H9 (cell line): ENCODE measurements at places on chromosomes 5 and 9.

DNA sequence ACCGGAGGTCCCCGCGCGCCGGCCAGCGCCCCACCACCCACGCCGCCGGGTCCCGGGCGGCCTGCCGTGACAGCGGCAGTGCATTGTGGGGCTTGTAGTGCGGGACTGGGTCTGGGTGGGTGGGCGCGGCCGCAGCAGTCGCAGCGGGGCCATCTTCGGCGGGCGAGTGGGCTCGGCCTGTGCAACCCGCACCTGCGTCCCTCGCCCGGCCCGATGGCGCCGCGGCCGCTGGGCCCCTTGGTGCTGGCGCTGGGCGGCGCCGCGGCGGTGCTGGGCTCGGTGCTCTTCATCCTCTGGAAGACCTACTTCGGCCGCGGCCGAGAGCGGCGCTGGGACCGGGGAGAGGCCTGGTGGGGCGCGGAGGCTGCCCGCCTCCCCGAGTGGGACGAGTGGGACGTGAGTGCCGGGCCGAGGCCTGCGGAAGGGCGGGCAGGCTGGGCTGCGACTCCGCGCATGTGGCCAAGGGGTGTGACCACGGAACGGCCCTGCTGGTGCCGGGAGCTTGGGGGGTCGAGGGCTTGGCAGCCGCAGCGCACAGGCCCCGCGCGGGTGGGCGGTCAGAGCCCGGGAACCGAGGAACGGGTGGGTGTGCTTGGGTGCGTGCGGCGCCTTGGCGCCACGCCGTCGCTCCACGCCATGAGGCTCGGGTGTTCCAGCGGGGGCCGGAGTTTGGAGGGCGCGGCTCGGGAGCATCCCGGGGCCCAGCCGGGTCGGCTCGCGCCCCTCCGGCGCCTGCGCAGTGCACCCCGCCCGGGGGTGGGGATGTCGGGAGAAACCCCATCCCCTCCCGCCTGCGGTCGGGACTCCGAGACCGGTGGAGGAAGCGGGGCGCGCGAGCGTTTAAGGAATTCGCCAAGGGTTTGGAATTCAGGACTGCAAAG, at the start of gene ARL10:
ARL10 (plus strand) TSS at position 137 of the 881 bp plus-strand sequence; CDS start at position 214, 77 bp downstream.
- peak; percentile 43 for DNase-seq
- peaks cover 12% of the 10 kb centered on the region for H3K36me3 ChIP-seq
- peaks cover 11% of the 10 kb centered on the region; the same call in 1 of the 2 replicates for H3K27me3 ChIP-seq
- H3K27ac ChIP-seq = no peak within 1 kb of the TSS
- peak within 1 kb of the TSS; percentile 82 for H3K4me3 ChIP-seq

DNA sequence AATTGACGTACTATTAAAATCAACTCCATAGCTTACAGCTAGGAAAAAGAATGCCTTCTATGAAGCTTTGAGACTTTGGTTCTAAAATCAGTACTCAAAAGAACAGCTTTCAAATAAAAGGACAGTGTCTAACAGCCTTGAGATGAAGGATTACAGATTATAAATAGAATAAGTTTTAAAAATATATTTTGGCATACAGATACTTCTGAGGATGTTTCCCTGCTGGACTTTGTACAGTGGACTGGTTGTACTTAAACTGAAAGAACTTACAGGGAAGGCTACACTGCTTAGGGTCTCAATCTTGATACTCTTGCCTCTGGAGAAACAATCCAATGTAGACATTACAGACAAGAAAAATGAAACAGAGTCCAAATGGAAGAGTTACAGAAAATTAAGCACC, 452.7 kb downstream of the CETN3 start:
- no peak for DNase-seq
- no peaks in the 10 kb centered on the region for H3K4me1 ChIP-seq
- H3K36me3 ChIP-seq = no peaks in the 10 kb centered on the region
- H3K27ac ChIP-seq = no peak overlapping the region
- H3K27me3 ChIP-seq = no peaks in the 10 kb centered on the region
- no peak overlapping the region for H3K4me3 ChIP-seq

- peaks cover 18% of the 10 kb centered on the region for H3K4me1 ChIP-seq
- no peaks in the 10 kb centered on the region; the same call in 1 of the 2 replicates for H3K27me3 ChIP-seq
- H3K36me3 ChIP-seq = no peaks in the 10 kb centered on the region
- no peak for DNase-seq
- no peak overlapping the region for H3K27ac ChIP-seq
Measured at GRCh38 chr5:56673171-56673570, 142.2 kb upstream of the MAP3K1 start.

GRCh38 chr9:130682421-130683121, 11.0 kb upstream of the EXOSC2 start:
- no peak overlapping the region for H3K27ac ChIP-seq
- H3K4me3 ChIP-seq = peak overlapping the region; percentile 60
- no peaks in the 10 kb centered on the region for H3K36me3 ChIP-seq
- peaks cover 10% of the 10 kb centered on the region for H3K27me3 ChIP-seq
- no peaks in the 10 kb centered on the region for H3K4me1 ChIP-seq

DNA sequence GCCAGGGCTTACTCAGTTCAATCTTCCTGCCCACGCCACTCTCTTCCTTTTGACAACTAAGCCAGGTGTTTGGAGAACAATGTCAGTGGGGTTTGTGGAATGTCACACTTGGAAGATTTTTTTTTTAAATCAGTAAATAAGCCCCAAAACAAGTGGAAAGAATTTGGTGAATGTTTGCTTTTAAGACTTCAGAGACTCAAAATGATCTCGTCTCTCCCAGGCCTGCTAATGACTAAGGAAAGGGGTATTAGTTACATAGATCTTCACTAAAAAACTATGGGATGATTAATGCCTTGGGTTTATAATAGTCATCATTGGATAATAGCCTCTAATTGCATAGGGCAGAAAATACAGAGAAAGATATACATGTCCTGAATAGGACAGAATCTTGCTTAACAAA, 166.4 kb downstream of the DMRT2 start:
- no peak overlapping the region for H3K4me3 ChIP-seq
- H3K27me3 ChIP-seq = no peaks in the 10 kb centered on the region
- DNase-seq = no peak
- no peaks in the 10 kb centered on the region for H3K4me1 ChIP-seq
- H3K27ac ChIP-seq = no peak overlapping the region

- 0 out of 2 replicates have a peak, but pooled peaks cover 1% of the 10 kb centered on the region for H3K27me3 ChIP-seq
- no peaks in the 10 kb centered on the region for H3K36me3 ChIP-seq
- H3K4me3 ChIP-seq = no peak overlapping the region
- no peaks in the 10 kb centered on the region for H3K4me1 ChIP-seq
- no peak for DNase-seq
- H3K27ac ChIP-seq = no peak overlapping the region
Measured at GRCh38 chr9:125739436-125739835, 7.7 kb upstream of the PBX3 start.

DNA sequence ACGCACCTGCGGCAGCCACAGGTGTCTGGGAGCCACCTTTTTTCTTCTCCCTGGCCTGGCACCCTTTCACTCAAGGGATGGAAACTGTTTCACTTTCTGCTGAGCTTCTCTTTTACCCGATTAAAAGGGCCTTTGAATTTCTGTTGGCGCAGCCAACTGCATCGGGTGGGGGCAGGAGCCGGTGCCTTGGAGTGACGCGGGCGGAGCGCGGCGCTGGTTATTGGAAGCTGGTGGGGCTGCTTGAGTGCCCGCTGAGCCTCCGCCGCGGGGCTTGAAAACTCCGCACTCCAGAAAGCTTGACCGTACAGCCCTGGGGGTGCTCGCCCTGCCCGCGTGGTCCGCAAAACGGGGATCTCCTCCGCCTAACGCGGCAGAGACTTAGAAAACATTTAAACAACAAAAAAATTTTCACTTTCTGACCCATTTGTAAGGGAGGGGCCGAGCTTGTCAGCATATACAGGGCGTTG, 52.0 kb upstream of the TJP2 start:
- H3K36me3 ChIP-seq = peaks cover 2% of the 10 kb centered on the region
- DNase-seq = peak; percentile 59
- peak overlapping the region; percentile 43 for H3K27ac ChIP-seq
- peaks cover 6% of the 10 kb centered on the region; the same call in 1 of the 2 replicates for H3K4me1 ChIP-seq

DNA sequence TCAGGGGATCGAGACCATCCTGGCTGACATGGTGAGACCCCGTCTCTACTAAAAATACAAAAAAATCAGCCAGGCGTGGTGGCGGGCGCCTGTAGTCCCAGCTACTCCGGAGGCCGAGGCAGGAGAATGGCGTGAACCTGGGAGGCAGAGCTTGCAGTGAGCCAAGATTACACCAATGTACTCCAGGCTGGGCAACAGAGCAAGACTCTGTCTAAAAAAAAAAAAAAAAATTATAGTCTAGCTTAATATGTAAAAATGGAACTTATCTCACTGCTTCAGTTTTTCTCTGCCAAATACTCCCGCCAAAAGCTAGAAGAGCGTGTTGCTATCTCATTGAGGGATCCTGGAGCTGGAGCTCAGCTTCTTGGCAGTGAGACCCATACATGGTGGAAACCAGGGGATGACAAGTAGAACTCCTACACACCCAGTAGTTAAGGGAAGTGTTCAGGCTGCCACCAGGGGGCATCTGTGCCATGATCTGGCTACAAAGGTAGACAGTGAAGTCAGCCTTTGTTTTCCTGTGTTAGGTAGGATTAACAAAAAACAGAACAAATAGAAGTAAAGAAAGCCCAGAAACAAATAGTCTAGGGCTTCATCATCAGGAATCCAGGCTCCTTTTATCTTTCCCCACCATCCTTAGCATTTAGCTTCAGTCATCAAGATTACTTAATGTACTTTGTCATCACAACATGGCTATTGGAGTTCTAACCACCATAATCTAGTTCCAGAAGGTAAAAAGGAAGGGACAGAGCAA, 33.6 kb upstream of the GLIPR2 start:
- H3K4me1 ChIP-seq = no peaks in the 10 kb centered on the region
- no peaks in the 10 kb centered on the region for H3K36me3 ChIP-seq
- H3K27ac ChIP-seq = no peak overlapping the region
- peak; percentile 88 for DNase-seq
- H3K4me3 ChIP-seq = no peak overlapping the region
- no peaks in the 10 kb centered on the region for H3K27me3 ChIP-seq

DNA sequence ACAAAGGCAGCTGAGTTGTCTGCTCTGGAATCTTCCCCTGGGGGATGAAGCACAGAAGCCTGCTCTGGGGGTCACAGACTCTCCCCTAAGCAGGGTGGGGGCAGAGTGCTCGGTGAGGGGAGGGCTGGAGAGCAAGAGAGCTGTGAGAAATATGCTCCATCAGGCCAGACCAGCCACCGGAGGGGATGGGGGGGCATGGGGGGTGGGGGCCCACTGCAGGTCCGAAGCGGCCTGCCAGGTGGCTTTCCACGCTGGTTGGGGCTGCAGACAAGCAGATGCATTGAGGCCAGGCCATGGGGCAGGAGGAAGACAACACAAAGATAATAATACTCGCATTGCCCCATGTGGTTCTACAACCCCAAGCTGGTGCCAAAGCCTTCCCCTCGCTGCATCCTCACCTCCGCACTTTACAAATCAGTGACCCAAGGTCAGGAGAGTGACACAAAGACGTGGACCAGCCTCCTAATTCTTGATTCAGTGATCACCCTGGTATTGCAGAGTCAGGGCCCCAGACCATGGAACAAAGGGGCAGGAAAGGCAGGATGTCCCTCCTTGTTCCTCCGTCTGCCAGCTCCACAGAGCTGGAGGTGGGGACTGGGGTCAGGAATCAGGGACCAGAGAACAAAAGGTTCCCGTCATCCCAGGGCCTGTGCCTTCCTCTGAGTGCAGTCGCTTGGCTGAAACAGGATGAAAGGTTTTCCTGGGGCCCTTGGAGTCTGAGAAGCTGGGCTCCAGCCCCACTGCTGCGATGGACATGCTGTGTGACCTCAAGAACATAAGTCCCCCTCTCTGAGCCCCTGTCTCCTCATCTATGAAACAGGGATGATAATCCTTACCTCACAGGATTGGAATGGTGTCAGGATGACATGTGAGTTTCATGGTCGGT, 37.2 kb upstream of the GABRP start:
- H3K4me1 ChIP-seq = peaks cover 6% of the 10 kb centered on the region; the same call in 1 of the 2 replicates
- H3K27me3 ChIP-seq = no peaks in the 10 kb centered on the region
- H3K4me3 ChIP-seq = peak overlapping the region; percentile 26; the same call in 1 of the 3 replicates
- peak; percentile 40 for DNase-seq
- H3K36me3 ChIP-seq = peaks cover 7% of the 10 kb centered on the region

DNA sequence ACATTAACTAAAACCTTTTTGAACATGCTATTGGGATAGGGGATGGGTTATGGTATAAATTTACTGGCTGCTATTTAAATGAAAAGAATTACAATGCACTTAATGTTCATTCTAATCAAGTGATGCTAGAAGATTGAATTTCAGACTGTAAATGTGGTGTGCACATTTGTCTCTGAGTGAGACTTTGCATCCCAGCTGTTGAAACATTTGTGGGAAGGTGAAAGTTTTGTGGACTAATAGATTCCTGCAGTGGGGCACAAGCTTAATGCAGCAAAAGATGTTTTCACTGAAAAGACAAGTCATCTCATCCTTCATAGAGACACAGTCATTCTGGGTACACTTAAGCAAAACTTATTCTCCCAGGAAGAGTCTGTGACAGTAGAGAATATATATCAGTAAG, 323.6 kb downstream of the NFIB start:
- H3K4me3 ChIP-seq = no peak overlapping the region
- no peaks in the 10 kb centered on the region; the same call in 1 of the 3 replicates for H3K36me3 ChIP-seq
- no peaks in the 10 kb centered on the region for H3K4me1 ChIP-seq
- no peaks in the 10 kb centered on the region for H3K27me3 ChIP-seq

- no peak overlapping the region for H3K27ac ChIP-seq
- no peak overlapping the region for H3K4me3 ChIP-seq
- no peaks in the 10 kb centered on the region for H3K36me3 ChIP-seq
Measured at GRCh38 chr5:130237721-130238120, 333.5 kb downstream of the CHSY3 start.

DNA sequence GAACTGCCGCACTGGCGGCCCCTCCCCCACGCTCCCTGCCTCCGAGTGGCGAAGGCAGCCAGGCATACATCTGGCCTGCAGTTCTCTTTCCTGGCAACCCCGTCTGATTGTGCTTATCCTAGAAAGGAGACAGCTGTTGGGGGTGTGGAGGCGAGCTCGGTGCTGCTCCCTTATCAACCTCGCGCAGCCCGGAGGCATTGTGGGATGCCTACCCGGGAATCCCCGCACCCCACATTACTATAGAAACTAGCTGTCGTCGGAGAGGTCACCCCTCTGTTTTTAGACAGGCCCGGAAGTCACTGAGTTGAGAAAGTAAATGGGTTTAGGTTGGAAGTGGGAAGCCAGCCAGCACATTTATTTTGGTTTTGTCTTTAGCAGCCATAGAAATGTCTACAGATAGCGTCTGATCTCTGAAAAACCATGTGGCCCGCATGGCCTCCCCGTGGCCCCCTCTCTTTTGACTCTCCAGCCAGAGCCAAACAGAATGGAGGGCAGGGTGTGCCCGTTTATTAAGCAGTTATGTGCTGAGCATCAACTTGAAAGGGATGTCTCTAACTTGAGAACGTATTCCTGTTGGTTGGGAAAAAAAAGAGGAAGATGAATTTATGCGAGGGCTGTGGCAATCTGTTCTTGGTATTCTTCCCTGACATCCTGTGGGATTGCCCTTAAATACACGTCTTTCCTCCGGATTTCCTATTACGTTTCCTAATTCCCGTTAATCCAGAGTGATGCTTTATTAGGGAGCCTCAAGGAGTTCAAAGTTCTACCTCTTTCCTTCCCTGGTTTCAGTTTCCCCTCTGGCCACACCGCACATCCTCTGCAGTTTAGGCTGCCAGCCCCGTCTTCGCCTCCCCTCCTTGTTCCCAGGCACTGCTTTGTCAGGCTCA, 3.9 kb downstream of the STC2 start:
- H3K4me1 ChIP-seq = no peaks in the 10 kb centered on the region
- H3K4me3 ChIP-seq = peak overlapping the region; percentile 10; the same call in 1 of the 3 replicates
- no peaks in the 10 kb centered on the region for H3K27me3 ChIP-seq
- no peak overlapping the region for H3K27ac ChIP-seq
